ENCODE measurements at places on chromosomes 3 and 15.

DNA sequence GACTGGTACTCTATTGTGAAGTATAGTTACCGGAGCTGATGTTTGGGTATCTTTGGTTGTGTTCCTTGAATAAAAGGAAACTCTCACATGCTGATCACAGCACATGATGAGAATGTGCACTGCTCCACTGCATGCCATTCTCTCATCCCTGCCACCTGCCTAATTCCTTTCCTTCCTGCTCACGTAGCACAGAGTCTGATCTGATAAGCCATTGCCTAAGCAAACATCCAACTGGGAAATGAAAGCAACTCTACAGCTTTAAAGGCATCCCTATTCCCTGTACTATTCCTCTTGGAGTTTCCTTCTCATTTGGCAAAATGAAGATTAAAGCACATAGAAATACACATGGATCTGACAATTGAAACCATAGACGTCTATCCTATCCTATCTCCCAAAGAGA, 359.8 kb downstream of the C3orf38 start:
- H3K4me1 ChIP-seq, result no peaks in the 10 kb centered on the region
- H3K27me3 ChIP-seq, result no peaks in the 10 kb centered on the region
- H3K36me3 ChIP-seq, result no peaks in the 10 kb centered on the region
- no peak overlapping the region for H3K4me3 ChIP-seq

DNA sequence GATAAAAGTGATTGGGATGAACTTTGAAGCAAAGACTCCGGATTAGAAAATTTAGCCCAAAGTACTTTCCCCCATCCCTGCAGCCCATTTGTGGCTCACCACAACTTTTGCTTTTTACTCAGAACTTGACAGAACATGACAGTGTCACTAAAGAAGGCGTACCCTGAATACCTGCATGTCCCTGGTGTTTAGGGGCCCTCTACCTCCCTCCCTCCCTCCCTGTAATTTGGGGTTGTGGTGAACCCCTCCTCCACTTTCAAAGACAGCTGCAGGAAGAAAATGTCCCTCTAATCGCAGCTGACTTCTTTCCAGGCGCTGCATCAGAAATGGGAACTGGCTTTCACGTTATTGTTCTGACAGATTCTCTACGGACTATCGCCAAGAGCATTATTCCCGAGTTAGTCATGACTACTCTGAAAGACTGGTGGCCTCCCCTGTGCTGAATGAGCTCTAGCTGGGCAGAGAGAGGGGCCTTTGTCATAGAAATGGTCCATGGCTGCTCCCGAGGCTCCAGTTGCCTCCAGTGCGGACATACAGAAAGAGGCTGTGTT, 93.2 kb upstream of the ARHGEF3 start:
- H3K4me1 ChIP-seq, result peaks cover 4% of the 10 kb centered on the region
- DNase-seq, result no peak
- no peaks in the 10 kb centered on the region for H3K36me3 ChIP-seq

GRCh38 chr15:92049290-92049989, 195.9 kb downstream of the SLCO3A1 start:
- no peaks in the 10 kb centered on the region for H3K27me3 ChIP-seq
- no peaks in the 10 kb centered on the region for H3K36me3 ChIP-seq
- H3K4me1 ChIP-seq, result peaks cover 13% of the 10 kb centered on the region
- peak overlapping the region; percentile 42 for H3K27ac ChIP-seq
- no peak for DNase-seq

- DNase-seq, result no peak
- no peaks in the 10 kb centered on the region for H3K27me3 ChIP-seq
- no peak overlapping the region for H3K27ac ChIP-seq
Observed at GRCh38 chr3:128307029-128307633, 153.8 kb downstream of the EEFSEC start.

GRCh38 chr3:191721990-191722389, 261.0 kb downstream of the PYDC2 start:
- no peak overlapping the region for H3K4me3 ChIP-seq
- no peak for DNase-seq
- no peak overlapping the region for H3K27ac ChIP-seq
- no peaks in the 10 kb centered on the region for H3K36me3 ChIP-seq
- H3K4me1 ChIP-seq, result no peaks in the 10 kb centered on the region

DNA sequence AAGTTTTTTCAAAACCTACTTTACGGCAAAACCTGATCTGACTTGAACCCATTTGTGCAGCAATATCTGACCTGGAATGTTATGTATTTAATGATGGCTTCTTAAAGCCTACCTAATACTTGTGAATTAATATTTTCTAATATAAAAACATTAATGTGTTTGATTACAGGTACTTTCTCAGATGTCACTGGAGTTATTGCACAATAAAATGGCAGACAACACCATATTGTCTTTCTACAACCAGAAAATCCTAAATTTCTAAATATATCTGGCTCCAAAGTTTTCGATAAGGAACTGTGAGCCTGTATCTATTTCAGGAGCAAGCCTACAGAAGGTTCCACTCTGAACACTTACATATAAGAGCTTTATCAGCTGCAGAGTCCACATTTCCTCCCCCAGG, 184.5 kb downstream of the ATP8B4 start:
- DNase-seq, result no peak
- no peak overlapping the region for H3K27ac ChIP-seq

- H3K27ac ChIP-seq, result no peak overlapping the region
- DNase-seq, result no peak
- no peaks in the 10 kb centered on the region for H3K4me1 ChIP-seq
- H3K27me3 ChIP-seq, result no peaks in the 10 kb centered on the region
Observed at GRCh38 chr3:33287672-33288282, 10.5 kb downstream of the FBXL2 start.

- DNase-seq, result no peak
- H3K36me3 ChIP-seq, result no peaks in the 10 kb centered on the region
- H3K4me3 ChIP-seq, result no peak overlapping the region
- H3K27ac ChIP-seq, result no peak overlapping the region
- H3K27me3 ChIP-seq, result no peaks in the 10 kb centered on the region
Observed at GRCh38 chr3:167066977-167067786, 312.9 kb downstream of the ZBBX start.

DNA sequence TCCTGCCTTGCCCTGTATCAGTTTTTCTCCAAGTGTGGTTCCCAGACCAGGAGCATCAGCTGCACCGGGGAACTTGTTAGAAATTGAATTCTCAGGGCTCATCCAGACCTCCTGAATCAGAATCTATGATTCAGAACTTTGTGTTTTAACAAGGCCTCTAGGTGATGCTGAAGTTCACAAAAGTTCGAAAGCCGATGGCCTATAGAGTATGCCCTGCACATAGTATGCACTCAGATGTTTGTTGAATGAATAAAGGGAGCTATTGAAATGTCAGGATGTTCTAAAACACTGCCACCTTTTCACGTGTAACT, 664 bp upstream of the LARP6 start:
- peak overlapping the region; percentile 81 for H3K27ac ChIP-seq
- peaks cover 19% of the 10 kb centered on the region for H3K27me3 ChIP-seq
- H3K4me3 ChIP-seq, result peak overlapping the region; percentile 60
- no peaks in the 10 kb centered on the region for H3K36me3 ChIP-seq
- DNase-seq, result no peak

- no peaks in the 10 kb centered on the region for H3K27me3 ChIP-seq
- DNase-seq, result peak; percentile 84
- H3K36me3 ChIP-seq, result no peaks in the 10 kb centered on the region
- peaks cover 54% of the 10 kb centered on the region for H3K4me1 ChIP-seq
Observed at GRCh38 chr15:75178171-75178937, 23.3 kb upstream of the C15orf39 start.

DNA sequence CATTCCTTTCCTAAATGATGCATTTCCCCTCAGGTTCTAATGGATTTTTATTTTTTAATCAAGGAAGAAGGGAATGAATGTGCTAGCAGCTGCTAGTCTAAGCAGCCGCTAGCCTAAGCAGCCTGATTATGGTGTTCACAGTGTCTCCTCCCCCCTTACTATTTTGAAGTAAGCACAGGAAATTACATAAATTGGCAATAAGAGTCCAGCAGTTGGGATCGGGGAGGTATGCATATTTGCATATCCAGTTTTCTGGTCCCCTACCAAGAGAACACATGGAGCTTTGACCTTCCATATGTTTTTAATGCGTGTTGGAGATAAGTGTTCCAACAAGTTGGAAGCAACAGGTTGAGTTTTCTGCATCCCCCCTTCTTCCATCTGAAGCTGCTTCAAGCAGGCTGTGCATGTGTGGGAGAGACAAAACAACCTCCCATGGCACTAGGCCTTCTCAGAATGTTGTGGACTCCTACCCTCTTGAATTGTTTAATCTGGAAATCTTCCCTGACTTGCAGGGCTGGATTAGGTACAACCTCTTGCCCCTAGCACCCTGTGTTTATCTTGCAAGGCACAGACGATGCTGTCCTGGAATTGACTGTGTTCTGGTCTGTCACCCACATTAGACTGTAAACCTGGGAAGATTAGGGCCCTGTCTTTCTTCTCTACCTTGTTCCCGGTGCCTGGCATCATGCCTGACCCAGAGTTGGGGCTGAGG, 124.8 kb upstream of the LRIG1 start:
- H3K4me1 ChIP-seq, result no peaks in the 10 kb centered on the region
- H3K36me3 ChIP-seq, result no peaks in the 10 kb centered on the region
- H3K27ac ChIP-seq, result no peak overlapping the region
- no peak for DNase-seq

GRCh38 chr3:10189557-10190354, 25.0 kb downstream of the IRAK2 start:
- peak; percentile 90 for DNase-seq
- no peak overlapping the region for H3K4me3 ChIP-seq
- peaks cover 86% of the 10 kb centered on the region for H3K4me1 ChIP-seq
- no peaks in the 10 kb centered on the region for H3K36me3 ChIP-seq
- peak overlapping the region; percentile 84 for H3K27ac ChIP-seq

DNA sequence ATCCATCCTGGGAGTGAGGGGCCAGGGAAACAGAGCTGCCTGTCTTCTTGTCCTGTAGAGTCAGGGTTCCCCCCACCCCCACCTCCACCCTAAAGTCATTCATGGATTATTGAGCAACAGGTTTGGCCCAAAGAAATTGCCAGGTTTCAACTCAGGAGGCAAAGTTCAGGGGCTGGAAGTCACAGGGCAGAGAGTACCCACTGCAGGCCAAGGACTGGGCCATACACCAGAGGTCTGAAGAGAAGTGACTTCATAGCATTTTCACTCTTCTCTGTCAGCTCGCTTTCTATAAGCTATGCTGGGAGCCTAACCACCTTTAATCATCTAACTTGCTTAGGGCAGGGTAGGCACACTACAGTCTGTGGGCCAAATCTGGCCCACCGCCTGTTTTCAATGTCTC, 50.1 kb downstream of the STARD5 start:
- no peak for DNase-seq
- no peaks in the 10 kb centered on the region for H3K27me3 ChIP-seq
- no peak overlapping the region for H3K27ac ChIP-seq
- peaks cover 19% of the 10 kb centered on the region for H3K36me3 ChIP-seq

GRCh38 chr3:61839256-61839655, 277.9 kb downstream of the PTPRG start:
- no peak overlapping the region for H3K4me3 ChIP-seq
- H3K27me3 ChIP-seq, result no peaks in the 10 kb centered on the region
- H3K4me1 ChIP-seq, result peaks cover 15% of the 10 kb centered on the region
- H3K27ac ChIP-seq, result no peak overlapping the region
- DNase-seq, result no peak
- H3K36me3 ChIP-seq, result no peaks in the 10 kb centered on the region

DNA sequence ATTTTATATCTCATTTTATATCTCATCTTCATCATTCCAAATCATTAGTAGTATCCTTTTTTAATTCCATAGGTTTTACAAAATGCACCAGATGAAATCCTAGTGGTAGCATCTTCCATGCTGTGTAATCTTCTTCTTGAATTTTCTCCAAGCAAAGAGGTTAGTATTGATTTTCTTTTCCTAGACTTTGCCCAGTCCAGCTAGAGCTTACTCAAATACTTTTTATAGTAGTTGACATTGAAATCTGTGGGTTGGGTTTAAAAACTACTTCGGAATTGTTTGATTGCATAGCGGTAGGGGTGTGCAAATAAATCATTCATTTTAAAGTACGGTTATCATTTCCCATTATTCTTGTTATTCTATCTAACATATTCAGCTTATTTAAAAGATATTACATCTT, 62.6 kb downstream of the NME9 start:
- no peak overlapping the region for H3K4me3 ChIP-seq
- H3K4me1 ChIP-seq, result no peaks in the 10 kb centered on the region
- H3K27ac ChIP-seq, result no peak overlapping the region
- DNase-seq, result no peak
- H3K27me3 ChIP-seq, result no peaks in the 10 kb centered on the region

- no peaks in the 10 kb centered on the region for H3K27me3 ChIP-seq
- DNase-seq, result no peak
- H3K36me3 ChIP-seq, result no peaks in the 10 kb centered on the region
- H3K4me1 ChIP-seq, result peaks cover 3% of the 10 kb centered on the region
- no peak overlapping the region for H3K4me3 ChIP-seq
- H3K27ac ChIP-seq, result no peak overlapping the region
Observed at GRCh38 chr3:194561306-194561974, 71.8 kb downstream of the TMEM44 start.

DNA sequence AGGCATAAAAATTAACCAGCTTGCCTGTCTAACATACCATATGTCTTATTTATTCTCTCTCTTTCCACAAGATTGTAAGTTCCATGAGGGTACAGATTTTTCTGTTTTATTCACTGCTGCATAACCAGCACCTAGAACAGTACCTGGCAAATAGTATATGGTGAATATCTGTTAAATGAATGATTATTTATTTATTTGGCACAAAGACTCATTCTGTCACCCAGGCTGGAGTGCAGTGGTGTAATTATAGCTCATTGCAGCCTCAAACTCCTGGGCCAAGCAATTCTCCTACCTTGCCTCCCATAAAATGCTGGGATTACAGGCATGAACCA, 24.9 kb downstream of the DENND4A start:
- no peaks in the 10 kb centered on the region for H3K36me3 ChIP-seq
- no peak overlapping the region for H3K4me3 ChIP-seq
- H3K27me3 ChIP-seq, result no peaks in the 10 kb centered on the region
- H3K27ac ChIP-seq, result no peak overlapping the region

DNA sequence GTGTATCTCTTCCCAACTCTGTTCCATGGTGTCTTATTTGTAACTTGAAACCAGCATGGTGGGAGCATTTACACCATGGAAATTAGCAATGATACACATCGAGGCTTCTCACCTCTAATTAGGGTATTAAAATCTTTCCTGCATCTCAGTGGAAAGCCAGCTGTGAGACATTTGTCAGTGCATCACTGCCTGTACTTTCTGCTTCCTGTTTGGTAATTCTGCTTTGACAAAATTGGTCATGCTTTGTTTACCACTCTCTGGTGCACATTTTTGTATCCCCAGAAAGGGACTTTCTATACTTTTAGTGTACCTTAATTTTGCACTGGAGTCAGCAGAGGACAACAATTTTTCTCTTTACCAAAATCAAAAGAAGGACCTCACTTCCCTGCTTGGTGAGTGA, 402.1 kb downstream of the PDCD6IP start:
- no peak overlapping the region for H3K4me3 ChIP-seq
- no peak for DNase-seq
- H3K27ac ChIP-seq, result no peak overlapping the region

GRCh38 chr3:5188419-5189221, 1.1 kb downstream of the EDEM1 start:
- H3K4me3 ChIP-seq, result peak overlapping the region; percentile 92
- peaks cover 53% of the 10 kb centered on the region for H3K4me1 ChIP-seq
- H3K27me3 ChIP-seq, result no peaks in the 10 kb centered on the region
- H3K27ac ChIP-seq, result peak overlapping the region; percentile 98
- peak; percentile 79 for DNase-seq

GRCh38 chr3:140315955-140316354, 361.9 kb upstream of the TRIM42 start:
- H3K27ac ChIP-seq, result no peak overlapping the region
- no peak overlapping the region for H3K4me3 ChIP-seq
- no peaks in the 10 kb centered on the region for H3K4me1 ChIP-seq
- no peak for DNase-seq
- H3K36me3 ChIP-seq, result no peaks in the 10 kb centered on the region

All from upper lobe of right lung (tissue), 1 donor.